T-helper 2 cell (primary cell): ENCODE measurements at places on chromosomes 16 and 17.

DNA sequence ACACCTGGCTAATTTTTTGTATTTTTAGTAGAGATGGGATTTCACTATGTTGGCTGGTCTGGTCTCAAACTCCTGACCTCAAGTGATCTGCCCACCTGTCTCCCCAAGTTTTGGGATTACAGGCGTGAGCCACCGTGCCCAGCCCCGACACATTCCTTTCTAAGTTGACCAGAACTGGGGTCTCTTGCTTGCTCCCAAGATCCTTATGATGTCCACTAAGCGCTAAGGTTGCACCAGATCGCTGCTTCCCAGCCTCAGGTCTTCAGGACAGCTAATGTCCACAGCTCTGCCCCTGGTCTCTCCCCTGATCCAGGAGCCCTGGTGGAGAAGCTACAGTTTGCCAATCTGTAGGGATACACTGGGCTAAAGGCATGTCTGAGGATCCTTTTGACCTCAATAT is 29.5 kb downstream of the NSMCE1 start:
- no peak for DNase-seq

DNA sequence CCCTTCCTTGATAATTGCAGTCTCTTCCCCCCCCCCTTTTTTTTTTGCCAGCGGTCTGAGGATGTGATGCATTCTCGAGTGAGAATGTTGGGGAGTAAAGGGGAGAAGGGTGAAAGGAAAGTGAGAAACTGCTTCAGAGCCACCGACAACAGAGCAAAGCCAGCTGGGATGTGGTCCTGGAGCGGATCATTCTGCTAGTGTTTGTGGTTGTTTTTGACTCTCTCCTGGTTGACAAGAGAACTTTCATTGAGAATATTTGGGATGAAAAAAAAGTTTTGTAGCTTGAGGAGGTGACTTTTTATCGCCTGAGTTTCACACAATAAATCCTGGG is 1.3 kb downstream of the NF1 start:
- no peak for DNase-seq

- no peak for DNase-seq
Observed at GRCh38 chr16:85027958-85028684, 526 bp downstream of the KIAA0513 start.

DNA sequence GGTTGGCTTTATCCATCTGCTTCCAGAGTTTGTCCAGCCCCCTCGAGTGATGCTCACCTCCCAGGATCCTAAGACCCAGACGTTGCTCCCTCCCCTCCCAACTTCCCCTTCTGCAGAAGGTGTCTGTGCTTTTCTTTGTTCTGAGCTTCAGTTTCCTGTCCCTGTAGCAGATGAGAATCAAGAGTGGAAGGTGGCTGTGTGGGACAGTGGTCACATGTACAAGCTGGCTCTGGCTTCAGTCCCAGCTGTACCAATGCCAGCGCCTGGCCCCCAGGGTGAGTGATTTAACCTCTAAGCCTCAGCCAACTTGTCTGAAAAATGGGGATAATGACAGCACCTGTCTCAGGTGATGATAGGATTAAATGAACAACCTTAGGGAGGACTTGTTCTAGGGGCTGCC is 7.7 kb downstream of the PRR15L start:
- DNase-seq = no peak

DNA sequence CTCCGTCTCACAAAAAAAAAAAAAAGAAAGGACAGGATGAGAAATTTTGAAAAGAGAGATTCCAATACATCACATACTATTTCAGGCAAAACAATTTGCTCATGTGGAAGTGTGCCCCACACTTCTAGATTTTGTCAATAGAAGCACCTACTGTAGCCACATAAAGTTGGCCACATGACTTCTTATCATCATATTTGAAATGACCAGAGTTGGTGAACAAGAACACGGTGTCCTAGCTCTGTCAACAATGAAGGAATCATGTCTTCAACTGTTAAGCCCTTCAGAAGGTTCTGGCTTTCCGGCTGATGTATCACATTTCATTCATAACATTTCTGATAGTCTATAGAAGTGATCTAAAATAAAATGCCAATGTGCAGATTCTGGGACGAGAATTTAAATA is 534.5 kb downstream of the TMEM114 start:
- DNase-seq = no peak

DNA sequence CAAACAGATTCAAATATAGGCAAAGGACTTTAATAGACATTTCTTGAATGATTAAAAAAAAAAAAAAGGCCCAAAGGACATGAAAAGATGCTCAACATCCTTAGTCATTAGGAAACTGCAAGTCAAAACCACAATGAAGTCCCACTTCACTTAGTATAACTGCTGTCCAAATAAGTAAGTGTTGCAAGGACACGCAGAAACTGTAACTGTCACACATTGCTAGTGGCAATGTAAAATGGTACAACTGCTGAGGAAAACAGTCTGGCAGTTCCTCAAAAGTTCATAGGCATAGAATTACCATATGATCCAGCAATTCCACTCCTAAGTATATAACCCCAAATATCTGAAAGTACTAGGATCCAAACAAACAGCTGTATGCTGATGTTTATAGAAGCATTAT is 112.7 kb downstream of the BRIP1 start:
- peak; percentile 83 for DNase-seq

GRCh38 chr17:63966646-63967264 is 6.0 kb downstream of the SCN4A start:
- DNase-seq = no peak

DNA sequence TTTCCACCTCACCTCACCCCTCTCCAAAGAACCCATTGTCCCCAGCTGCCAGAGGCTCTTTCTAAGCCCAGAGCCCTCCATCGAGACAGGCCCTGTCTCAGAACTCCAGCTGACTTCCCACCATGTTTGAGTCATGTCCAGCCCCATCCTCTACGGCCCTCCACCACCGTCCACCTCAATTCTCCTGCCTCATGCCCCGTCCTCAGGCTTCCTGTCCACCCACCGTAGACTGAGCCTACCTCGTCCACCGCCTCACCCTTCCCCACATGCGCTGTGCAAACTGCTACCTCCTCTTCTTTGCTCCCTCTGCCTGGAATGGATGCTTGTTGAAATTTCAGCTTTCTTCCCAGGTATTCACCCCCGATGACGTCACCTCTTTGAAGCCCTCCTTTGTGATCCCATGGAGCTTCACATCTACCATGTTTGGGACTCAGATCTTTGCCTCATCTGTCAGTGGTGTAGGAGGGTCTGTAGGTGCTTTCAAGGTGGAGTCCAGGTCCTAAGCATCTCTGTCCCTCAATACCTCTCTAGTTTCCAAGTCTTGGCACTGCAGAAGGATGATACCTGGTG is 149.0 kb downstream of the MRM1 start:
- DNase-seq = no peak

DNA sequence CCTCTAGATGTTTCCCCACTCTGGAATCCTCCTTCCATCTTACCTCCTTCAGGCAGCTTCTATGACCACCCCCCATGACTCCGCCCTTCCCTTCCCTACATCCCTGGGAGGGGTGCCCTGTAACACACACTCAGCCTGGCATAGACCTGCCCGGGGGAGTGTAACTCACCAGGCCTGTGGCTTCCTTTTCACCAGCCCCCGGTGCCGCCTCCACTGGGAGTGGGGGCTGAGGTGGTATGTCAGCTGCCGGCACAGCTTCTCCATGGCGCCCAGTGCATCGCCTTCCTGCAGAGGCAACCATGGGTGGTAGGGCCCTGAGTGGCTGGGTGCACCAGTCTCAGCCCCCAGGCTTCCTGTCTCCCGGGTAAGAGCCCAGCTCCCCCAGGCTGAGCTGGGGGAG is 32.3 kb downstream of the TRPV2 start:
- DNase-seq = no peak

- DNase-seq = no peak
Observed at GRCh38 chr16:74605332-74605731, 1.6 kb downstream of the GLG1 start.

DNA sequence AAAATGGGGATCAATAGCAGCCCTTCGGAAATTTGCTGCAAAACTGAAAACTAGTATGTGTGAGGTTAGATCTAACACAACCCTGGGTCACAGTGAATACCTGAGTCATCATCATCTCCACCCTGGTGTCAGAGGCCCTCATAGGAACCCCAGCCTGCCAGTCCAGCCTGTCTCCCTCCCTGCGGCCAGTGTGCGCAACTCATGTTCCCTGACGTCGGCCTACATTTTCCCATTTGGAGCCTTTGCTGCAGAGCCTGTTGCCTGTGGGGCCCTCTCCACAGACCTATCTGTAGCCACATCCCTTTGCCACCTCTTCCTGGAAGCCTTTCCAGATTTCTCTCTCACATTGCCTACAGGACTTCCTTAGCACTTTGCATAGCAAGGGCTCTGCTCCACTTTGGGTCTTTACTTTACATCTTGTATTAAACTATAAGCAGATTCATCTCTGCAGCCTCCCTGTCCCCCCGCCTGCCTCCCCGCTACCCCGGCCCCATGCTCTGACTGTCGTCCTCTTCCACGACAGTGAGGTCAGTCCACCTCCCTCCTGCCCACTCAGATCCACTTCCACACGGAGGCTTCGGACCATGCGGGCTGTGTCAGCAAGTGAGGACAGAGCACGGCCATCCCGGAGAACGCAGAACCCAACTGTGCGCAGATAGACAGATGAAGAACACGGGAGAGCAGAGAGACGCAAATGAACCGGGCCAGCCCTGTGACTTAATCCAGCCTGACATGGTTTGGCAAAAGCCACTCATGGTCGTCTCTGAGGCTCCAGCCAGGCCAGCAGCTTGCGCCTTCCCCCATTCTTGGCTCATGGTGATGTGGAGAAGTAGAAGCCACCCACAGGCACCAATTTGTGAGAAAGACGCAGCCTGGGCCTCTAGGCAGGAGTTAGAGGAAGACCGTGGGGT is 31.0 kb downstream of the NGFR start:
- DNase-seq = no peak

DNA sequence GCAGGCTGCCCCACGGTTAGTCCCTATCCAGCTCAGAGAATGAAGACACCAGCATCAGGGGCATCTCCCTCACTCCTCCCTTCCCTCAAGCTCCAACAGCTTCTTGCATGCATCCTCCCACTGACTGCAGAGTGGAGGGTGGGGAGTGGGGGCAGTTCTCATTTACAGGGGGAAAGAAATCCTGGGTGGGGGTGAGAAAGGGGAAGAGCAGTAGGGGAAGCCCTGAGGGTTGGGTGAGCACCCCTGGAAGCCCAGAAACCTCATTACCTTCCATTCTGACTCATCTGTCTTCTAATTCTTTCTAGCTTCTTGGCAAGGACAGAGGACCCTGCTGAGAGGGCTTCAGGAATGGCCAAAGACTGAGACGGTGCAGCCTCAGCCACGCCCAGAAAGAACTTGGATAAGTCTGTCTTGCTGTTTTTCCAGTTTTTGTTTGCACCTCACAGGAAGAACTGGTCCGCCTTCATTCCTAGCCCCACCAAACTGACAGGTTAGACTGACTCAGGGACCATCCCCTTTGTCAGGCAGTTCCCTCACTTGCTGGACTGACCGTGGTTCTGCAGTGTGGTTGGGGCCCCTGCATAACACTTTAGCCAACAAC is 52.5 kb upstream of the WSB1 start:
- no peak for DNase-seq

GRCh38 chr16:7185689-7186088 is 147.0 kb upstream of the RBFOX1 start:
- no peak for DNase-seq

DNA sequence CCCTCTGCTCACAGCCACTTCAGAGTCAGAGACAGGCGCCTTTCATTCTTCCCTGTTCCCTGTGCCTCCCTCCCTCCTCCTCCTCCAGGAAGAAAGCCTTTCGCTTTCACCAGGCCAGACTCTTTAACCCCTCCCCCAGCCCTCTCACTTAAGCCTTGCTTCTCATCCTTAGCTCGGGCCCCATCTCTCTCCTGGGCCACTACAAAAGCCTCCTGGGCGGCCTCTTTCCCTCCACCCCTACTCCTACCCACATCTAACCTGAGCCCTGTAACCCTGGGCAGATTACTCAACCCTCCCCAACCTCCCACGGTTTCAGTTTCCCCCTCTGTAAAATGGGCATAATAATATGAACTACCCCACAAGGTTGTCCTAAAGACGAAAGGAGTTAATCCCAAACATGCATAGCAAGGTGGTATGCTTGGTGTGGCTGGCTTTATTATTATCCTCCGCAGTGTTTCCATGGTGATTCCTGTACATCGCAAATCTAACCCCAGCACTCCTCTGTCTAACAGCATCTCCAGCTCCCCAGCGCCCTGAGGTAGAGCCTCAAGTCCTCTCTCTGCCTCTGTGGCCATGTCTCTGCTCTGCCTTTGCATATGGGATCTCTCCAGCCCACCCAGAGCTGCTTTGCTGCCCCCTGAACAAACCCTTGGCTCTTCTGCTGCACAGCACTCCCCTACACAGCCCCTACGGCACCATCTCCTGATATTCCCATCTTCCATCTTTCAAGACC is 17.7 kb downstream of the PIMREG start:
- no peak for DNase-seq

DNA sequence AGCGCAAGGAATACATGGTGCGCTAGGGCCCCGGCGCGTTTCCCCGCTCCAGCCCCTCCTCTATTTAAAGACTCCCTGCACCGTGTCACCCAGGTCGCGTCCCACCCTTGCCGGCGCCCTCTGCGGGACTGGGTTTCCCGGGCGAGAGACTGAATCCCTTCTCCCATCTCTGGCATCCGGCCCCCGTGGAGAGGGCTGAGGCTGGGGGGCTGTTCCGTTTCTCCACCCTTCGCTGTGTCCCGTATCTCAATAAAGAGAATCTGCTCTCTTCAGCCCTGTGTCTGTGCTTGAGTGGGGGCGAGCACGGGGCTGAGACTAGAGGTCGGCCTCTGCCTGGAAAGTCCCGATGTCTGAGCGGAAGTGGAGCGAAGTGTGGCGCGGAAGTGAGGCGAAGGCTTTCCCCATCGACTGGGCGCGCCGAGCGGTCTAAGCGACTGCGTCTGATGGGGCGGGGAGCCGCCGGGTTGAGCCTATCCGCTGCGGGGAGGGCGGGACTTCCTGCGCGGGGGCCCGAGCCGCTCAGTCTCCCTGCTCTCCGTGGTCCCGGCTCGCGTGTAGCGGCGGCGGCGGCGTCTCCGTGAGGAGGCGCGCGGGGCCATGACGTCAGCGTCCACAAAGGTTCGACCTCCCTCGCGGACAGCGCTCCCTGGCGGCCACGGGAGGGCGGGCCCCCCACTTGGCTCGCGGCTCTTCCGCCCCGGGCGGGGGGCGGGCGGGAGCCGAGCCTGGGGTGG is 2.0 kb downstream of the RNASEK start:
- peak; percentile 97 for DNase-seq

DNA sequence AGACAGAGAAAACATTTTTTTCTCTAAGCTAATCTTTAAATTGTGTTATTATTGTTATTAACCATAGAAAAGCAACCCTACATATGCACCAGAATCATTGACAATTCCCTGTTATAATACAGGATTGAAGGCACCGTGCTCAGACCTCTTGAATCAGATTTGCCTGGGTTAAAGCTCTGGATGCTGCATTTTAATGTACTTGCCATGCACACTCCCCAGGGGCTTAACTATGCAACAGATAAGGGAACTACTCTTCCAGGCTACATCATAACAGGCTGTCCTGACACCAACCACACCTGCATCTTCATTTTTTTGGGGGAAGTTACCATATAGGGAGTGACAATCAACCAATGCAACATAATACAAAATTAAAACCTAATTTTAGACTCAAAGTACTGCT is 1187.6 kb upstream of the CDH8 start:
- no peak for DNase-seq

DNA sequence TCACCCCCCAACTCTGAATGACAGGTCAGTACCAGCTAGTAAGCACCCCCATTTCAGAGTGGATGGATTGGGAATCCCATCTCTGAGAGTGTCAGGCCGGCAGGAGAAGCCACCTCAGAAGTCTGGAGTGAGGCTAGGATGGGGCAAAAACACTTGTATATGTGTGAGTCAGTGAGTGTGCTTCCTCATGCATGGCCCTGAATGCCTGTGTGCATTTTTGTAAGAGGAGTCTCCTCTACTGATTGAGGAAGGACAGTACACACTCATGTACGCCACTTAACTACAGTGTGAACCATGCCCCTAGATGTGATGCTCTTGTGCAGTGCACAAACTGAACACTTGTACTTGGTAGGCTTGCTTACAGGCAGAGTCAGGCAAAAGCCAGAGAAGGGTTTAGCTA is 22.3 kb upstream of the NAGS start:
- no peak for DNase-seq
